Stimulated activated CD8-positive, alpha-beta memory T cell treated with anti-CD3 and anti-CD28 coated beads, Interleukin-4, amount 100 ng/mL, for 1 hour (primary cell): ENCODE measurements at places on chromosomes 13 and 19.

GRCh38 chr19:6038634-6039405 lies 60.9 kb upstream of the RANBP3 start:
- no peak for DNase-seq

- DNase-seq = no peak
Measured at GRCh38 chr13:28505543-28506135, 10.7 kb upstream of the FLT1 start.

- DNase-seq = no peak
Measured at GRCh38 chr13:105971312-105971711, 564.1 kb downstream of the EFNB2 start.

- no peak for DNase-seq
Measured at GRCh38 chr13:42215578-42216421, 56.2 kb upstream of the AKAP11 start.

DNA sequence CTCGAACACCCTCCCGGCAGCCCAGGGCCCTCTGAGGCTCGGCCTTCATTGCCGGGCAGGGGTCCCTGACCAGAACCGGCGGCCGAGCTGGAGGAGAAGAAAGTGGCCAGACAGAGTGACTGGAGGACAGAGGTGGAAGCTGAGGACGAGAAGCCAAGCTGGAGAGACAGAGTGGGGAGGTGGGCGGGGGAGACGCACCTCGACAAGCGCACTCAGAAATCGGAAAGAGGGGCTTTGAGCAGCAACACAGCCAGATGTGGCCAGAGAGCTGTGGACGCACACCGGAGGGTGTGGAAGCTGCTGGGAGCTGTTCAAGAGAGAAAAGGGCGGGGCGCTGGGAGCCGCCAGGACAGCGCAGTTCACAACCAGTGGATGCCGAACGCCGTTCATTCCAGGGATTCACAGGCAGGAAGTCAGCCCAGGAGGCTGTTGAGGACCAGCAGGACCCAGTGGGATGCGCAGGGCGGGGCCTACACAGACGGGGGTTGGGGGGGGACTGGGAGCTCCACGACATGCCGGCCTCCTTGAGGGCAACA lies 28.2 kb upstream of the C13orf46 start:
- no peak for DNase-seq

GRCh38 chr19:14135985-14136508 lies 342 bp downstream of the ASF1B start:
- no peak for DNase-seq

GRCh38 chr13:103068836-103069235 lies 2.6 kb upstream of the SLC10A2 start:
- DNase-seq = no peak

GRCh38 chr13:86856991-86857390 lies 814.2 kb upstream of the SLITRK5 start:
- DNase-seq = no peak
